ENCODE measurements at places on chromosomes 3 and 15.

DNA sequence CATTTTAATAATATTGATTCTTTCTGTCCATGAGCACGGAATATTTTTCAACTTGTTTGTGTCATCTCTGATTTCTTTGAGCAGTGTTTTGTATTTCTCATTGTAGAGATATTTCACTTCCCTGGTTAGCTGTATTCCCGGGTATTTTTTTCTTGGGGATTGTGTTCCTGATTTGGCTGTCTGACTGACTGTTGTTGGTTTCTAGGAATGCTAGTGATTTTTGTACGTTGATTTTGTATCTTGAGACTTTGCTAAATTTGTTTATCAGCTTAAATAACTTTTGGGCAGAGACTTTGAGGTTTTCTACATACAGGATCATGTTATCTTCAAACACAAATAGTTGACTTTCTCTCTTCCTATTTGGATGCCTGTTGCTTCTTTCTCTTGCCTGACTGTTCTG lies 418.8 kb upstream of the ALCAM start:
- no peak for DNase-seq

DNA sequence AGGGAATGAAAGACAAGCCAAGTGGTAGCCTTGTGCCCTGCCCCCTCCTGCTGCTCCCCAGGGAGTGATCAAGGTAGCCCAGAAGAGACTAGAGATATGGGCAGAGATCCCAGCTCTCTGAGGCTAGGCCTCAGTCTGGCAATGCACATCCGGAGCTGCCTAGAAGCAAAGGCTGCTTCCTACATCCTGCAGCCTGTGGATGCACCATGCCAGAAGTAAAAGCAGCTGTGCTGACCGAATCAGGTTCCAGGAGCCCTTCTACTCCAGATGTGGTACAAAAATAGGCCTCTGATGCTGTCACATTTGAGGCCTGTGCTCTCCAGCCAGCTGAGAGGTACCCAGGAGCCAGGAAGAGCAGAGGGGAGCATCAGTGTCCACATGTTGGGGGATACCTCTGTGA lies 16.0 kb downstream of the TRAIP start:
- no peak for DNase-seq

DNA sequence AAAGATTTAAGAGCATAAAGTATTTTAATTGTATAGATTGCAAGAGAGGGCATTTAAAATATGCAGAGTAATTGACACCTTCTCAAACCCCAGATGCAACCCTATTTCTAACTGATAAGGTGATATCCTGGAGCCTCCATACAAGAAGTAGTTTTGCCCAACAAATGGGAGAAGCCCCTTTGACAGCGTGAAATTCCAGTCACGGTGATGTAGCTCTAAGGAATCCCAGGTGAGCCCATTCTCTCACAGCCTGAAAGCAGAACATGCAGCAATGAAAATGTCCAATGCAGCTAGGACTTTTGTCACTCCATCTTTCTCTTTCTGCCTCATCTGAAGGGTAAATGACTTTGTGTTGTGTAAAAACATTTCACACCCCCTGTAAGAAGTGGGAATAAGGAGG lies 96.4 kb downstream of the TMEM212 start:
- DNase-seq: no peak

GRCh38 chr15:36252146-36252711 lies 327.2 kb upstream of the CDIN1 start:
- no peak for DNase-seq

DNA sequence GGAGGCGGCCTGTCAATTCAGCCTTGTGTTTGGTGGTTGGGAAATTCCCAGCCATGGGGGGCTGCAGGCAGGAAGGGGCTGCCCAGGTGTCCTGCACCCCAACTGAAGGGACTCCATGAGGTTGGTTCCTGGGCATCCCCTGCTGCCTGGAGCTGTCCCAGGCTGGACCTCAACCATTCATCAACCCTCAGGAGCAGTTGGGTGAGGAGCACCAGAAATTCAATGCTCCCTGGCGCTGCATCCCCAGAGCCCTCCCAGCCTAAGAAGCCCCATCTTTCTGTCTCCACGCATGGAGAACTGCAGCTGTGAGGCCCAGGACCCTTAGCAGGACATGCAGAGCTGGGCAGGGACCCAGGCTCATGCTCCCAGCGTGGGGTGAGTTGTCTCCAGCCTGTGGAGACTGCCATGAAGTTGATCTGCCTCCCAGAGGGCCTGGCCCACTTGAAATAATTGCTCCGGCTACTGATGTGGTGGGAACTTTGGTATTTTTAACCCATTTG lies 8.0 kb upstream of the SEMA3B start:
- DNase-seq: no peak

DNA sequence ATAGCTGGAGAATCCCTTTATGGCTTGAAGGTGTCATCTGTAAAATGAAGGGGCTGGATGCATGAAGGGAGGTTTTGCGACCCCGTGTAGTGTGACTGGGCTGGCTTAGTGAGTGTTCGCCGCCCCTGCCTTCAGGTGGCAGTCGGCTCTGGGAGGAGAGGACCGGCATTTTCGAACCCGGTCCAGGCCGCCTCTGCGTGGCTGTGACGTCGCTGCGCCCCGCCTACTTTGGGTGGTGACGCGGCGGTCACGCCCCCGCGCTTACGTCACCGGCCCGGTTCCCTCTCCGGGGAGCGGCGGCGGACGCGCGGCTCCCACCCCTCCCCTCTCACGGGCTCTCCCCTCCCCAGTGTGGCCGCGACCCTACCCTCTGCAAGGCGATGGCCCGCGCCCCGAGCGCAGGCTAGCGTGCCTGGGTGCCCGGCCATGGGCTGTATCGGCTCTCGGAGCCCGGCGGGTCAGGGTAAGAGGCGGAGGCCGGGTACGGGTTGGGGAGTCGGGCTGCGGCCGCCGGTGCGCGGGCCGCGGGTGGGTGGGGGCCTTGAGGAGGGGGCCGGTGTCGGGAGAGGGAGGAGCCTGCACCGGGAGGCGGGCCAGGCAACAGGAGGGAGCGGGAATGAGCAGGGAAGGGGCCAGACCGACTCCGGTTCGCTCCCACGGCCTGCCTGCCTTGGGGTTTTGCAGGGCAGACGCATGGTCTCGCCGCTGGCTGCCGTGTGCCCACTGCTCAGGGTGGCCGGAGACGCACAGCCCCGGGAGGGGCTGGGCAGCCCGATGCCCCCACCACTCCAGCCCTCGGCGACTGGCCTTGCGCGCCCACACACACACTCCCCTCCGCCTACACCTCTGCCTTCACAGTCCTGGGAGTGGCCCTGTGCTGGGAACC lies 1.5 kb upstream of the FAM131A start:
- DNase-seq: peak; percentile 82

DNA sequence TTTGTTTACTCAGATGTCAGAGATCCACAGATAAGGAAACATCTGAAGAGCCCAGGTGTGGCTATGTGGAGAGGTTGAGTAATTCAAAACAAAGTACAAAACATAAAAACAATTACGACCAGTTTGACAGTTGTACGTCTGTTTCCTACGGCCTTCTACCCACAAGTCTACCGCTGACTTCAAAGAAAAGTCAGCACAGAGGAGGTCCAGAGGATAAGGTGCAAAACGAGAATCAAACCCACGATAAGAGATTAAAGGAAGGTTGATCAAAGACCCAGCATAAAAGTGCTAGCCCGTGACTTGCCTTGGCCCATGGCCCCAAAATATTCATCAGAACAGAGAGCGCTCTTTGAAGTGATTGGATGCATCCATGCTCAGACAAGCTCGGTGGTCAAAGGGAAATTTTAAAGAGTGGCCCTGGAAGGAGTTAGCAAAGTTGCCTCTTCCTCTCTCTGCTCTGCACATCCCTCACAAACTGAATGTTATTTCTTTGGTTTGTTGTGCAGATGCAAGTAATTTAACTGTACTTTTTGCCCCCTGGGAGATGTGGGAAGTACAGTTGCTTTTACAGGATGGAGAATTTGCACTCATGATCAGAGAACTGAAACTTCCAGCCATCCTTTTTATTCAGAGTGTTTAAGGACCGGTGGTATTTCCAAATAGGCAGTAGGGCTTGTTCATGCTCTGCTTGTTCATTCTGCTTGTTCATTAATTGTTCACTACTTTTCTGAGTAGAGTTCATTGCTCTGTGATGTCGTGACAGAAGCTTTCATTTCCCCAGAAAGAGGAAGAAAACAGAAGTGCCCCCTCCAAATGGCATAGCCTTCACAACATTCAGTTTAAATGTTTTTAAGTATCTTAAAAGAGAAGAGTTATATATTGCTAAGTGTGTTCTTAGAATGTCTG lies 31.1 kb downstream of the MME start:
- DNase-seq: no peak

GRCh38 chr3:26011276-26011675 lies 221.4 kb downstream of the OXSM start:
- no peak for DNase-seq

- DNase-seq: no peak
These were observed 120.1 kb downstream of the ADAMTS17 start for GRCh38 chr15:100221471-100222348.

DNA sequence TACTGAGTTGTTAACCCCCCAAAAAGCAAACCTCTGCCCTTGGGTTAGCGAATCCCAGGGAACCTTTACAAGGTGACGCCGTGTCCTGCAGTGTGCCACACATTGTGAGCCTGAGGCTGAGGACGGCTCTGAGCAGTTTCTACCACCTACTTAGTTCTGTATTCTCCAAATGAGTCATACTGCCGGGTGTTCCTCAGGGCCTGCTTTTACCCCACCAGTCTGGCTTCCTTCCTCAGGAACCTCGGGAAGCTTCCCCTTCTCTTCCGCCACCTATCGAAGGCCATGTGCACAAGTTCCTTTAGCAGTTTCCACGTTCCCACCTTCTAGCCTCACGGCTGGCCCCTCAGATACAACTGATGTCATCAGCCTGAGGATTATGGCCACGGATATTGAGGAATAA lies 384.0 kb upstream of the TPM1 start:
- DNase-seq: no peak

- no peak for DNase-seq
These were observed 114.0 kb downstream of the FAM174B start for GRCh38 chr15:92541291-92542200.

DNA sequence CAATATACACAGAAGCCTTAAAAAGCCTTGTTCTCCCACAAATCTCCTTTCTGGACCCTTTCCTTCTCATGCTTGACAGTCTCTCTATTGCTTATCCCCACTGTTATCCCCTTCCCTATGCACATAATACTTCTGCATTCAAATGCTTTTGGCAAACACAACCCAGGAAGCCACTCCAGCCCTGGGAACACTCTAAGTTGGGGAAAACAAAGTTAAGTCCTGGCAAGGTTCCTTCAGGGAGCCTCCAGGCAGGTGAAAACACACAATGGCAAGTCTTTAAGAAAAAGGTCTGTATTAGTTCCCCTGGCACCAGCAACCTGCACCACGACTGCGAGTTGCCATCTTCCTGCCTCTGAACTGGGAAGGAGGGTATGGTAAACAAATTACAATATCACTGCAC lies 19.7 kb upstream of the GANC start:
- DNase-seq: no peak

GRCh38 chr3:168988853-168989252 lies 674.7 kb downstream of the MECOM start:
- DNase-seq: no peak

DNA sequence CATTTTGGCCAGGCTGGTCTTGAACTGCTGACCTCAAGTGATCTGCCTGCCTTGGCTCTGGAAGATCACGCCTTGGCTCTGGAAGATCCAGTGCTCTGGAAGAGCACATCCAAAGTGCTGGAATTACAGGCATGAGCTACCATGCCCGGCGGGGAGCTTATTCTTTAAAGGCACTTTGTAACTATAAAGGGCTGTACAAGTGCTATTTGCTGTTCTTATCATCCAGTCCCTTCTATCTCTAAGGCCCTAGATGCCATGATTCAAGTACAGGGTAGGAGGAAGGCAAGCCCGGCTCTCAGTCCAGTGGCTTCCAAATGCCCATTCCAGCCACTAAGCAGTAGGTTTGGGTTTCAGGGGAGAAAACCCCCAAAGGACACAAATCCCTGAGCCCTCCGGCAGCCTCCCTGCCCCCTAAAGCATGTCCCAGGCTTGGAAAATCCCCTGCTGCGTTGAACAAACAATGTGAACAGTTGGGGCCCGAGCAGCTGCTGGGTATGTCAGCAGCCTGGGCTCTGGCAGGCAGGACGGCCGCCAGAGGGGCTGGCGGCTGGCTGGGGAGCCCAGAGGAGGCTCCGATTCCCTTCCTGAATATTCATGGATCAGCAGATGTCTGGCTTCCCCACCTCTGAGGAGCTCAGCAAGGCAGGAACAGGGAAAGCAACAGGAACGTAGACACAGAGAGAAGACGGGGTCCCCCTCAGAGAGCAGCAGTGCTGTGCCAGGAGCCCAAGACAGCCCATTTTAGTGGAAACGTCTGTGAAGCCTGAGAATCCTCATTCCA lies 7.7 kb downstream of the IGDCC4 start:
- no peak for DNase-seq

DNA sequence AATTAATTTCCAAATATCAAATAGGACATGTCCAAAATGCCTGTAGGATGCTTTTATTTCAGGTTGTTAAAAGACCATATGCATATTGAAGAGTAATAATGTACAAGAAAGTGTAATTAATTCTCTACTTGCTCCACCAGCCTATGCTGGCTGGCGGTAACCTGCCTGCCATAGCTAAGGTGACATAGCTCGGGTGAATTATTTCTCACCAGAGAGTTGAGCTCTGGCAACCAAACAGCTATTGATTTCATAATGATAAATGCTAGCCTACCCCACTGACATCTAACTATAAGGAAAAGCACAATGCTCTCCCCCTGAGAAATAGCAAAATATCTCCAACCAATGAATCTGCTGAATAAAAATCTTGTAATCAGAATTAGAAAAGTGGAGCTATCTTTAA lies 48.9 kb downstream of the GADL1 start:
- no peak for DNase-seq

DNA sequence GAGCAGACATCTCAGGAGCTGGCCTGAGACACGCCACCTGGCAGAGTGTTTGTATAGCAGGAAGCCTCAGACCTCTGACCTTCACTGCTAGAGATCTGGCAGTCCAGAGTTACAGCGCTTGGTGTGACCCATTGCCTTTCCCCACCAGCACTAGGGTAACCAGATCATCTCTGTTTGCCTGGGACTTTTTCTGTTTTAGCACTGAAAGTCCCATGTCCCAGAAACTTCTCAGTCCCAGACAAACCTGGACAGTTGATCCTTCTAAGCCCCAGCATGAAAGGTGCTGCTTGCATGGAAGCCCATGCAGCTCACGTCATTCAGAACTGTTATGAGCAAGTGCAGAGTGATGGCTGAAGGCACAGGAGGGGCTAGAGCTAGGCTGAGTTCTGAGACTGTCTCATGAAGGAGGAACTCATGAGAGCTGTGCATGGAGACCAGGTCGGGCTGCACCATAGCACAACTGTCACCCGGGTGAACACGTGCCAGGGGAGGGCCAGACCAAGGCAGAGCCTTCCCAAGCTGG lies 18.2 kb upstream of the AHSG start:
- DNase-seq: no peak

Measured in T-helper 17 cell (primary cell).